ENCODE measurements at places on chromosomes 7 and 10.

GRCh38 chr7:90701771-90702170 is 105.7 kb downstream of the CDK14 start:
- DNase-seq: no peak

- no peak for DNase-seq
Observed at GRCh38 chr10:78626471-78626870, 442.3 kb upstream of the ZMIZ1 start.

- DNase-seq: no peak
Observed at GRCh38 chr7:150665896-150666295, 19.6 kb upstream of the GIMAP2 start.

DNA sequence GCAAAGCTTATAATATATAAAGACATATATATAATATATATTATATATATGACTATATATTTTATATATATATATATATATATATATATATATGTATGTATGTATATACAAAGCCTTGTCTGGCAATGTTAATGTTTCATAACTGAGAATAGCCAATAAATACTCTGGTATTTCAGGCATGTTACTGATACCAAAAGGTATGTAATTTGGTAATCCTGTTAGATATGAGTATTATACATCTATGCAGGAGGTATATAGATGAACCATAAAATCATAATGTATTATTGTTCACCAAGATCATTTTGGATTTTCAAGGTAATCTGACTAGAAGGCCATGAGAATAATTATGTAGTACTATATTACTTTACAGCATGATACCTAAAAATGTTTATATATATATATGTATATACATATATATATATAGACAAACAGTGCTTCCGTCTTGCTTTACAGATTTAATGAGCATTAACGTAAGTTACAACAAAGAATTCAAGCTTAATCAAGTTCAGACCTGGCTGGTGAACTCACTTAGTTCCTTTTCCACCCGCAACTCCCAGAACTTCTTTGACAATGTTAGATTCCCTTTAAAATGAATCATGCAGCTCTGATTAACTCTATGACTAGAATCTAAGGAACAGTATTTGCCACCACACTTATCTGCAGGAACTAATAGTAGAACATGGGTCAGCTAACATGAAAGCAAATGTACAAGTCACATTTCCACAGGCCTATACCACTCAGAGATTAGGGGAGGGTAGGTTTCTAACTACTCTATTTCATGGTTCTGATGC is 82.7 kb downstream of the SLC25A13 start:
- no peak for DNase-seq

GRCh38 chr10:128516180-128516579 is 390.0 kb upstream of the MKI67 start:
- no peak for DNase-seq

DNA sequence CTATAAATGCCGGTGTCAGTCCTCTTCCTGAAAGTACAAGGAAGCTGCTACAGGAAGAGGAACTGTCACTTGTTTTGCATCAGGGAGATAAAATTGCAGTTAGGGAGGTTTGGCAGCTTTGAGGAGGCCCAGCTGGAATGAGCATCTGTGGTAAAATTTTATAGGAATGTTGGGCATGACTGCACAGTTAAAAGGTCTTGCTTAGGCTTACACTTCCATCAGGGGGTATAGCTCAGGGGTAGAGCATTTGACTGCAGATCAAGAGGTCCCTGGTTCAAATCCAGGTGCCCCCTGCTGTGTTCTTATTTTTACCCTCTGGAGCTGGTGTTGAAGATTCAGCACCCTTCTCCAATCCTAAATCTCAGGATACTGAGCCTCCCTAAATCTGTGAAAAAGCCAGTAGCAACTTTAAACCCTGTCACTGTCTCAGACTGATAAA is 65.9 kb downstream of the ZNF467 start:
- peak; percentile 42 for DNase-seq

- no peak for DNase-seq
Observed at GRCh38 chr7:132828502-132828901, 252.2 kb upstream of the PLXNA4 start.

DNA sequence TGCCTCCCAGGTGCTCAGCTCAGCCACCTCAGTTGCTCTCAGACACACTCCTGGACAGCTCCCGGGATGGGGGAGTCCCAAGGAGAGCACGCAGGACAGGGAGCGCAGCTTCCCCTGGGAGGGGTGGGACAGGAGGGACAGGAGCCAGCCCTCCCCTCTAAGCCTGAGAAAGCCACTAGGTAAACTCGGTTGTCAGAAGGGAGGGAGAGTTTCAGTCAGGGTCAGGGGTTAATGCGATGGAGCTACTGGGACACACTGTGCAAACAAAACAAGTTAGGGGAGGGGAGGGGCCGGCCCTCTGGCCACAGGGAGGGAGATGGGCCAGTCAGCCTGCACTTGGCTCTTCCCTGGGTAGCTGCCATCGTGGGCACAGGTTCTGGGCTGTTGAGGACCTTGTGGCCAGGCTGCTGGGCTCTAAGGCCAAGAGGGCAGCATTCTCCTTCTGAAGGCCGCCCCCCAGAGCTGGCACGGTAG is 31.1 kb downstream of the KAZALD1 start:
- DNase-seq: no peak

GRCh38 chr7:11404355-11404754 is 427.6 kb downstream of the THSD7A start:
- no peak for DNase-seq

GRCh38 chr10:110336111-110336721 is 31.5 kb upstream of the SMNDC1 start:
- DNase-seq: peak; percentile 99

GRCh38 chr10:133565441-133566294 is at the start of gene SYCE1:
Gene SYCE1 (minus strand): TSS chr10:133565583. CDS start chr10:133565529, 54 bp downstream.
- DNase-seq: peak; percentile 9

DNA sequence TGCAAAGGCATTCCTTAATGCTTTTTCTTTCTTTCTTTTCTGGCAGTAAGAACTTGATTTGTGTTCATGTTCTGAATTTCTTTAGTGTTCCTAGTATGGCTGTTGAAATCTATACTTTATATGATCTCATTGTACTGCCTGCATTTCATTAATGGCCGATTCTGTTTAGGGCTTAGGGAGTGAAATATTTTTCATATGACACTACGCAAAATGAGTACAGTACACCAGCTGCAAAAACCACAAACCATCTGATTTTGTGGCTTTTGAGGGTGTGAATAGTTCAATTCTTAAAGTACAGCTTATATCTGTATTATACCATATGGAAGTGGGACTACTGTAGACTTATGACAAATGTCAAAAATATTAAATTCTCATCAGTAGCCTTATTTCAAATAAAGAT is 69.1 kb upstream of the FOXP2 start:
- peak; percentile 53 for DNase-seq

DNA sequence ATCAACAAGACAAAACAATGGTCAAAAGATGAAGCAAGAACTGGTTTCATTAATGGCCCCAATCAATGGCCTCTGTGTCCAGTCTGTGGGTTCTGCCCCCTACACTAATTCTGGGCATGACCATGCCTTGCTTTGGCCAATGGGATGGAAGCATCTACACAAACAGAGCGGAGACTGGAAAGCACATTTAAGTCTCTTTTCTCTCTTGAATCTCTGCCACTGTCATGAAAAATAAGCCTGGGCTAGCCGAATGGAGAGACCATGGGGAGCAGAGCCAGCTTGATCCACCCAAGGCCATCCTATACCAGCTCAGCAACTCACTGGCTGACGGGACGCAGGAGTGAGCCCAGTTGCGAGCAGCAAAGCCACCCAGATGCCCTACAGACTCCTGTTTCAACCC is 30.9 kb downstream of the ANKRD16 start:
- no peak for DNase-seq

Measured in AG10803 (cell line).